ENCODE measurements at places on chromosomes 3 and 15. TPM values are rescaled to one million over a fixed set of nuclear protein-coding genes. Genes with fewer than 3 reads are reported as not detected.

DNA sequence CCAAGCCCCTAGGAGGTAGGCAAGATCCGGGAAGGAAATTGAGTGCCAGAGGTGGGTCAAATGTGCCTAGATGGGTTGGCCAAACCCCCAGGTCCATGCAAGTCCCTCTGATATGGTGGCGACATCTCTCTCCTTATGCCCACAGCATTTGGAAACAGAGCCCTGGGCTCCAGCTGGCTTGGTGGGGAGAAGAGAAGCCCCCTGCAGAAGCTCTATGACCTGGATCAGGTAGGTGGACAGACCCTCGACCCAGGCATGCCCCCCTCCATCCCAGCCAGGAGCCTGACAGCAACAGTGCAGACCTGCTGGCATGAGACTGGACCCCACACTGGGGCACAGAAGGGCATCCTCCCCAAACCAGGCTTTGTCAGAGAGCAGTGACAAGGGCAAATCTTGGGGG lies 12.2 kb downstream of the CHST13 start:
- no peaks in the 10 kb centered on the region for H3K27me3 ChIP-seq
- no peak overlapping the region for H3K27ac ChIP-seq
- no peak for DNase-seq
- no peaks in the 10 kb centered on the region for H3K36me3 ChIP-seq

DNA sequence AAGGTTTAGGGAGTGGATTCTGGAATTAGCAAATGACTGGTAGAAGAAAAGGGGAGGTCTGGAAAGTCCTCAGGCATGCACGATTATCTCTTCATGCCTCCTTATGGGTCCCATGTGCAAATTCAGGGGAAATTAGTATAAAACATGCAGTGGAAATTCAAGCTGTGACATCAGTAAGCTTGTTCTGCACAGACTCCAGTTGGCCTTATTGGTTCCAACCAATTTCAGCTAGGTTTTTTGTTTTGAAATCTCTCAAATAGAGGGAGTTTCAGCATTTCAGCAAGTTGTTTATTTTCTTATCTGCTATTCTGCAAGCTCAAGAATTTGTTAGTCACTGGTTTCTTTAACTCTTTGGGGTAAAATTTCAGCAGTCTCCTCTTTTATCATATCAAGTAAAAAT lies 774 bp upstream of the TMCO5A start:
- H3K4me1 ChIP-seq = no peaks in the 10 kb centered on the region
- H3K27ac ChIP-seq = no peak overlapping the region
- no peaks in the 10 kb centered on the region for H3K36me3 ChIP-seq
- H3K27me3 ChIP-seq = no peaks in the 10 kb centered on the region

DNA sequence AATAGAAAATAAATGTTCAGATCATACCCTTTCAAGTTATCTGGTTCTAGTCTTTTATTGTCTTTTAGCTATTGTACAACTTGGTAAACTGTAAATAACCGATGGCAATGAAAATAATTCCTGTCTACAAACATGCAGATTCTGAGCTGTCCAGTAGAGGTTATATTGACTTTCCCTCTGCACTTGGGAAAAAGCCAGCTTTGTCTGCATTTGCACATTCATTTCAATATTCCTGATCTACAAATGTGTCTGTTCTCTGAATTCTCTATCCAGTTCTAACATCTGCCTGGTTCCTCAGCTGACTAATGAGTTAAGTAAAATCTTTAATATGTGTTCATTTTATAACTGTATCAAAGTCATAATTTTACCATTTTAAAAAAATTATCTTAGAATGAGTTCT lies 408.5 kb downstream of the ERC2 start:
- no peaks in the 10 kb centered on the region for H3K27me3 ChIP-seq
- DNase-seq = no peak
- no peaks in the 10 kb centered on the region for H3K36me3 ChIP-seq
- H3K27ac ChIP-seq = no peak overlapping the region

DNA sequence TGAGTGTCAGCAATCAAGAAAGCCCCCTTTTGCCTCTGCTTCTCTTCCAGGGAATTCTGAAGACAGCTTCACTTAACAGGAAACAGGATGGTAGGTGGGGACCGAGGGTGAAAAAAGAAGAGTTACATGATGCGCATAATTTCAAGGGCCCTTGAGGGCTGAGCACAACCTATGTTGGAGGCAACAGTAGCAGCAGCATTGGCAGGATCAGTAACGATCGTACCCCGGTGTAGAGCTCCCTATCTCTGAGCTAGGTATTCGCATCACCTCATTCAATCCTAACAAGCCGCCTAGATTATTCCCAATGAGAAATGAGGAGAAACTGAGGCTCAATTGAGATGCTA lies 432 bp upstream of the RAD54L2 start:
- no peaks in the 10 kb centered on the region for H3K36me3 ChIP-seq
- peak overlapping the region; percentile 62 for H3K27ac ChIP-seq
- H3K4me3 ChIP-seq = peak overlapping the region; percentile 97
- no peaks in the 10 kb centered on the region for H3K4me1 ChIP-seq
- DNase-seq = no peak

GRCh38 chr3:51637941-51638471 lies 33.0 kb upstream of the TEX264 start:
- H3K27ac ChIP-seq = no peak overlapping the region
- no peak for DNase-seq
- H3K4me1 ChIP-seq = no peaks in the 10 kb centered on the region

The MITF gene
- total RNA-seq = not detected

DNA sequence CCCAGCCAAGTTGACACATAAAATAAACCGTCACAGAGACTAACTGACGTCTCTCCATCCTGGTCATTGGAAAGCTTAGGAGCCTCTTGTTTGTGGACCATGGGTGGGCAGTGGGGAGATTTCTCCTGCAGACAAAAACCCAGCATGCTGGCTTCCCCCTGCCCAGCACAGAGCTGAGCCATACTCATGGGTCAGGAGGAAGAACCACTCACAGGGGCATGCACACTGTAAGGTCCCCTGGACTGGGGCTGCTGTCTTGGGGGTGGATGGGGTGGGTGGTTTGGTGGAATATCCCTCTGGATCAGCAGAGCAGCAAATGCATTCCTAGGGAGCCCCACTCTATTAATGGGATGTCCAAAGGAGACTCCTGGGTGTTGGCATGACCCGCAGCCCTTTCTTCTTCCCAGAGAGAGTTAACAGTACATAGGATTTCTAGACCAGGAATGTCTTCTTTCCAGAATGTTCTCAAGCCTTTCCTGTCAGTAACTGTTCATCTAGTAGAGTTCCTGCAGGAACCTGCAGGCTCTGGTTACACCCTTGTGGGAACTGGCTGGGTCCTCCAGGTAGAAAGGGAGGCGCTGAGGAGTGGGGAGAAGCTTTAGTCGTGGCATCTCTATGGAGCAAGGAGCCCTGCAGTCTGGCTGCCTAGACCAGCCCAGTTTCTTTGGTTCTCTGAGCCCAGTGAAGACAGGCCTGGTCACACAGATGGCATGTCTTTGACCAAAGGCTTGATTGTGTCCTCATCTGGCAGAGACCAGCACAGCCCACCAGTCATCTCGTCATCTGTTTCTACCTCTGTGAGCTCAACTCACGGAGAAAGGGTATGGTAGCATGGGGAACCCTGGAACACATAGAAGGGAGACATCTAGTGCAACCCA lies 73.4 kb upstream of the PRR23C start:
- no peak for DNase-seq
- no peak overlapping the region for H3K27ac ChIP-seq
- no peaks in the 10 kb centered on the region for H3K4me1 ChIP-seq
- H3K36me3 ChIP-seq = no peaks in the 10 kb centered on the region
- no peak overlapping the region for H3K4me3 ChIP-seq

DNA sequence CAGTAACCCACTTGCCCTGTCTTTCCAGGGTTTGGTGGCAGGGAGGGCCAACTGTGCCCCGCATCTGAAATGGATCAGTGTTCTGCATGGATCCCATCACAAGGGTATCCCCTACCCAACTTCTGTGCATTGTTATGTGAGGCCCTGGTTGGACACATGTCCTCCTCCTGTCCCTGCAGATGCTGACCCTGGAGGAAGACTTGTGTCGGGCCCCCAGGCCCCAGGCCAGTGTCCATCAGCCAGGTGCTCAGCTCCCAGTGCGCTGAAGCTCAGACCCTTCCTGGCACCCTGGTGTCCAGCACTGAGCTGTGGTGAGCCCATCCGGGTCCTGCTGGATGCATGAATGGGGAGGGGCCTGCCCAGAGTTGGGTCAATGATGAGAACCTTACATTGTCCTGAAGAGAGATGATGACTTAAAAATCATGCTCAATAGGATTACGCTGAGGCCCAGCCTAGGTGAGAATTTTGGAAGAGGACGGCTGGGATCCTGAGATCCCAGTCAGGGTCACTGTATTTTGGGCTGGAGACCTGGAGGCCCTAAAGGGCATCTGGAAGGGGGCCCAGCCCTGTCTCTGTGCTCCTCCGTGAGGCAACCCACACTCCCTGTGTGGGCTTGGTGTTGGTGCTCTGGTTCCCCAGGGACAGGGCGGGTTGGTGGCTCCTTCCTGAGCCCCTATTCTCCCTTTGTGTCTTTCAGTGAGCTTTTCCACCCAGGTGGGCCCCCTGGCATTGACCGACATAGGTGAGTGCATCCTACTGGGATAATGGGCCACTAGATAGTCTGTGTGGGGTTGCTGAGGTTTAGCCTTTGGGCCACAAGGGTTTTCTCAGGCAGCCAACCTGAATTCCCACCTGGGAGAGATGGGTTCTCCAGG lies 199.1 kb downstream of the UBE3A start:
- H3K4me3 ChIP-seq = no peak overlapping the region
- no peak overlapping the region for H3K27ac ChIP-seq
- H3K36me3 ChIP-seq = no peaks in the 10 kb centered on the region
- H3K4me1 ChIP-seq = no peaks in the 10 kb centered on the region
- DNase-seq = no peak
- no peaks in the 10 kb centered on the region for H3K27me3 ChIP-seq

GRCh38 chr3:133393204-133393603 lies 6.7 kb upstream of the BFSP2 start:
- no peaks in the 10 kb centered on the region for H3K4me1 ChIP-seq
- H3K36me3 ChIP-seq = no peaks in the 10 kb centered on the region
- H3K4me3 ChIP-seq = no peak overlapping the region

The PFN2 gene
- total RNA-seq = 4.2 TPM

GRCh38 chr15:27043770-27044169 lies 72.8 kb downstream of the GABRG3 start:
- no peak for DNase-seq
- no peaks in the 10 kb centered on the region for H3K36me3 ChIP-seq
- H3K4me1 ChIP-seq = no peaks in the 10 kb centered on the region
- no peaks in the 10 kb centered on the region for H3K27me3 ChIP-seq

The FAM98B gene
- 28.5 TPM for total RNA-seq

- H3K4me3 ChIP-seq = no peak overlapping the region
- H3K27ac ChIP-seq = no peak overlapping the region
- DNase-seq = no peak
- no peaks in the 10 kb centered on the region for H3K27me3 ChIP-seq
- no peaks in the 10 kb centered on the region for H3K36me3 ChIP-seq
- H3K4me1 ChIP-seq = no peaks in the 10 kb centered on the region
Measured at GRCh38 chr15:41125931-41126642, 10.0 kb upstream of the INO80 start.

The DOCK3 gene
- not detected for total RNA-seq

- peaks cover 68% of the 10 kb centered on the region for H3K4me1 ChIP-seq
- no peaks in the 10 kb centered on the region for H3K36me3 ChIP-seq
- H3K27me3 ChIP-seq = no peaks in the 10 kb centered on the region
Measured at GRCh38 chr15:42502477-42502876, 7.0 kb downstream of the SNAP23 start.

DNA sequence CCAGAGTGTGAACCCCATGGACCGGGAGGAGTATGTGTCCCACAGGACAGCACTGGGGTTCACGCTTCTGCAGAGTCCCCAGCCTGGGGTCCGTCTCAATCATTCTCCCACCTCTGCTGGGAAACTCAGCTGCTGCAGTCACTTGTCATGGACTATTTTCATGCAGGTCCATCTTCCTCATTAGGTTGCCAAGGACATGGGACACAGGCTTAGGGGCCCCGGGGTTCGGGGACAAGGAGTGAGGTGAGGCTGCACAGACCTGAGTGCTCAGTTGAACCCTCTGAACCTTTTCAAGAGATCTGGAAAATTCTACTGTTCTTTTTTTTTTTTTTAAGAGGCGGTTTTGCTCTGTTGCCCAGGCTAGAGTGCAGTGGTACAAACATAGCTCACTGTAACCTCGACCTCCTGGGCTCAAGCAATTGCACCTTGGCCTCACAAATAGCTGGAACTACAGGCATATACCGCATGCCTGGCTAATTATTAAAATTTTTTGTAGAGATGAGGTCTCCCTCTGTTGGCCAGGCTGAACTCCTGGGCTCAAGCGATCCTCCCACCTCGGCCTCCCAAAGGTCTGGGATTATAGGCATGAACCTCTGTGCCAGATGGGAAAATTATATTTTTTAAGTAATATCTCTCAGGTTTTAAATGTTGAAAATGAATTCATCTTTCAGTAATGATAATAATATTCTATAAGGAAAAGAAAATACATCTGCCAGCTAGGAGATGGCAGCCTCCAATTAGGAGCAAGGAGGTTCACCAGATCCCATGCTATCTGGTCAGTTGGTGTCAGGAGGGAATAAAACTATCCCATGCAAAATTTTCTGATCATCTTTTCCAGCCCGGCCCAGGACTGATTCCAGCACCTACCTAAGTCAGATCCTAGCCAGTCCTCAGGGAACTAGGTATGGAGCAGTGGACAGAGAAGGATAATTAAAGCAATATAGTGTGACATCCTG lies 45.2 kb downstream of the RPN1 start:
- no peak overlapping the region for H3K27ac ChIP-seq
- H3K27me3 ChIP-seq = no peaks in the 10 kb centered on the region
- H3K36me3 ChIP-seq = no peaks in the 10 kb centered on the region
- DNase-seq = no peak
- no peak overlapping the region for H3K4me3 ChIP-seq

The LMCD1 gene
- total RNA-seq = 1.7 TPM
